ENCODE measurements at places on chromosomes 5 and 9.

DNA sequence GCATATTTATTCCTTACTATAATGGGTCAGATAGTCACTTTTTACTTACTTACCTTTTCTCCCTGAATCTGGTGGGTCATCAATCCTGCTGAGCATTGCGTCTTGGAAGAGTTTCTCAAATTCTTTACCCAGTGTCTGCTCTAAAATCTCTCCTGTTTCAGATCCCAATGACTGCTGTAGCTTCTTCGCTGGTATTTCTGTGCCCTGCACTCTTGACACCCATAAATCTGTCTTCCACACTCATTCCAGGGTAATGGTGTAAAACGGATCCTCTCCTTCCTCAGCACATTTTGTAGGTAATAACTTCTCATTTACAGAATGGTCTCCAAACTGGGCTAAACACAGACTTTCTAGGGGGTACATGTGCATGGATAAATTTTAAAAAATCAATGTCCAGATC lies 407.4 kb downstream of the DMAC1 start:
- no peak for DNase-seq

- DNase-seq = no peak
These were observed 189.7 kb downstream of the PALM2AKAP2 start for GRCh38 chr9:109969573-109970237.

- DNase-seq = no peak
These were observed 4.3 kb downstream of the CNOT8 start for GRCh38 chr5:154862766-154863165.

DNA sequence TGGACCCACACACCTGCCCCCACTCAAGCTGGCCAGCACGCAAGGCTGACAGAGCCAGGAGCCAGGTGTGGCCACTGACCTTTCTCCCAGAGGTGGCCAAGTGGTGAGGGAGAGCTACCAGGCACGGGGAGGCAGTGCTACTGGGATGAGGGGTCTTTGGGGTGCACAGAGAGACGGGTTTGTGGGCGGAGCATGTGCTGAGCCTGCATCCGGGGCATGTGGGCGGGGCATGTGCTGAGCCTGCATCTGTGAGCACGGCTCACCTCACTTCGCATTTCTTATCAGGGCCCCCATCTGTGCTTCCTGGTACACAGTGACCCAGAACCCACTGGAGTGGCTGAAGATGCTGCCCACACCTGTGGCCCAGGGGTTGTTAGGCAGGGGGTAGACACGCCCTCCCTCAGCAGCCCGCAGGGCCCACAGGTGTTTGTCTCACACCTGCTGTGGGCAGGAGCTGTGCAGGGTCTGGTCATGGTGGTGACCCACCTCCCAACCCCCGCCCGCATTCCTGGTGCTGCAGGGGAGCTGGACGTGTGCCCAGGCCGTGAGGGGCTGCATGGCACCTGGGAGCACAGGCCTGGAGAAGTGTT lies 21.5 kb downstream of the CCDC187 start:
- DNase-seq = no peak

- no peak for DNase-seq
These were observed 6.1 kb upstream of the CSF2 start for GRCh38 chr5:132067451-132067850.

DNA sequence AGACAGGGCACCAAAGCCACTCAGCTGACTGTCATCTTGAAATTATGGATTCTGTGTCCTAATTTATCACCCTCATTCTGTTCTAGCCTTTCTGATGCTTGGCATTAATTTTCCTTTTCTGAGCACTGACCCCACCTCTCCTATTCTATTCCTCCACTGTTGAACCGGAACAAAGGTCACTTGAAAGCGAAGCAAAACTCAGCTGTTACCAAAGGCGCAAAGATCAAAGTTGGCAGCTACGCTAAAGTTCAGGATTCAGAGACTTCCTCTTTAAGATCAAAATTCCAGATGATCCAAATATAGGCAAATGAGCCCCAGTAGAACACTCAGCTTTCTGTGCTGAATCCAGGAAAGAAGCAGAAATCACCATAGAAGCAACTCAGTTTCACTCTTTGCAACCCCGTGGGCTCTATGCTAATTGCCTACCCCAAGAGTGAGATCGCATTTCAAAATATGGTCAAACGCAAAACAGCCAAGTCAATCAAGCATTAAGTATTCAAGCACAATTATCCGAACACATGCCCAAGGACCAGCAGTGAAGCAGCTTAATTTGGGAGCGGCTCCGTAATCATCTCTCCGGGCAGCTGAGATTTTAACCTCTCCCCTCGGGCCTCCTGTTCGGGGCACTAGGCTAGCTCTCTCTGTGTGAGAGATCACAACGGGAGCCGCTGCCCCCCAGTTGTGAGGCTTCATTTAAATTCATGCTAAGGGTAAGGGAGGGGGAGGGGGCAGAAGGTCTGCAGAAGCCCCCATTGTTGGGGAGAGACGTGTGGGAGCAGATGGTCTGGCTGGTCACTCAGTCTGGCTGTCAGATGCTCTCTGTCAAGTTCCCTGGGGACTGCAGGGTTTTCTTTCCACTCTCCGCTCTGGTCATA lies 288.6 kb downstream of the ELAVL2 start:
- DNase-seq = no peak

DNA sequence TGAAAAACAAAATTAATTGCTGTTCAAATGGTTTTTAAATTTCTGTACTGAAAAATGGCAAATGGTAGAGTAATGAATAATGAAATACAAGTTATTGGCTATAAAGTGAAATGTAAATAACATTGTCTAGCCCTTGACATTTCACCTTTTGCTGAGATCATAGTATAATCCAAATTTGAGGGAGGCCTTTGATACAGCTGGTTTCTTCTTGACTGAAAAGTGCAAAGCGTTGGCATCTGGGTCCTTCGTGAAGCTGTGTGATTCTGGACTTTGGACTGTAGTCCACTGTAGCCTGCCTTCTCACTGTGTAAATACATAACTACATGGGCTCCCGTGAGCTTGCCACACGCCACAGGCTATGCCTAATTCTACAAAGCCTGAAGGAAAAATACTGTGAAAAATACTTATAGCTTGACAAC lies 52.3 kb downstream of the ARHGEF28 start:
- no peak for DNase-seq

DNA sequence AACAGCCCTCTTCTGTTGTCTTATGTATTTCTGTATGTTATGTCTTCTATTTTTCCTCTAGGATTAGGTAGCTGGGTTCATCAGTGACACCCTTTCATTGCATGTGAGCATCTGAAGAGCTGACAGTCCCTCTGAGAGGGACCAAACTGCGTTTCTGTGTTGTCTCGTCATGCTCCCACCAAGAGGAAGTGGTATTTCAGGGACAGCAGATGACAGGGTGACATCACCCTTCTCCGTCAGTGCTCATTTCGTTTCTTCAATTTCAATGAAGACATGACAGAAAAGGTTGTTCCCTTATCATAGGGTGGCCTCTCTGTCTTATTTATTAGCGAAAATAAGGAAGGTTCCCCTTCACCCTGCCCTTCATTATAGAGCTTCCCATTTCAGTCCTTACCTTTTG lies 225.9 kb upstream of the NR4A3 start:
- DNase-seq = peak; percentile 45

DNA sequence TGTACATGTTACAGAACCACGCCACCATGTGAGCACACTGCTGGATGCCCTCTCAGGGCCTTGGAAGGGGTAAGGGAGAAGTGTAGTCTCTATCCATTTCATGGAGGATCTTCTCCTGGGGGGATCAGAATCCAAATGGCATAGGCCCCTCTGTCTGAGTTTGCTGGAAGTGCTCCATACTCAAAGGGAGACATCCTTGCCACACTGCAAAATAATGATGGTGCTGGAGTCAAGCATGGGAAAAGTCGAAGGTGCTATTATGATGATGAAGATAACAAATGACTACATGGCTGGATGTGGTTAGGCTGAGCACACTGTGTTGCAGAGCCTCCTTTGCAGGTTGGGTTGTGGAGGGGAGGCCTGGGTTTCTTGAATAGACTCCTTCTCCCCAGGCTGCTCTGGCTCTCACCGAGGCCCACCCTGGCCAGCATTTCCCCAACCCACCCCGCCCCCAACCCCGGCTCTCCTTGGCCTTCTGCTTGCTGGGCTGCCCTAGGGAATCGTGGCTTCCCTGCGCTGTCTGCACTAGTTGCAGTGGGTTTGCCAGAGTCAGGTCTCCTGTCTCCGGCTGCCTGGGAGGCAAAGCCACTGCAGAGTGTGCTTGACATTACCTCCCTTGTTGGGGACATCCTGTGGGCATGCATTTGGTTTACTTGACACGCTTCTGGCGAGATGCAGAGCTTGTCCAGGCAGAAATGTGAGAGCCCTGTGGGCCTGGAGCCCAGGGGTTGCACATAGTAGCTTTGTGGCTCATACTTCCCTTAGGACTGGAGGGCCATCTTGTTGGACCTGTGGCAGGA lies 3.0 kb downstream of the MVB12B start:
- no peak for DNase-seq

DNA sequence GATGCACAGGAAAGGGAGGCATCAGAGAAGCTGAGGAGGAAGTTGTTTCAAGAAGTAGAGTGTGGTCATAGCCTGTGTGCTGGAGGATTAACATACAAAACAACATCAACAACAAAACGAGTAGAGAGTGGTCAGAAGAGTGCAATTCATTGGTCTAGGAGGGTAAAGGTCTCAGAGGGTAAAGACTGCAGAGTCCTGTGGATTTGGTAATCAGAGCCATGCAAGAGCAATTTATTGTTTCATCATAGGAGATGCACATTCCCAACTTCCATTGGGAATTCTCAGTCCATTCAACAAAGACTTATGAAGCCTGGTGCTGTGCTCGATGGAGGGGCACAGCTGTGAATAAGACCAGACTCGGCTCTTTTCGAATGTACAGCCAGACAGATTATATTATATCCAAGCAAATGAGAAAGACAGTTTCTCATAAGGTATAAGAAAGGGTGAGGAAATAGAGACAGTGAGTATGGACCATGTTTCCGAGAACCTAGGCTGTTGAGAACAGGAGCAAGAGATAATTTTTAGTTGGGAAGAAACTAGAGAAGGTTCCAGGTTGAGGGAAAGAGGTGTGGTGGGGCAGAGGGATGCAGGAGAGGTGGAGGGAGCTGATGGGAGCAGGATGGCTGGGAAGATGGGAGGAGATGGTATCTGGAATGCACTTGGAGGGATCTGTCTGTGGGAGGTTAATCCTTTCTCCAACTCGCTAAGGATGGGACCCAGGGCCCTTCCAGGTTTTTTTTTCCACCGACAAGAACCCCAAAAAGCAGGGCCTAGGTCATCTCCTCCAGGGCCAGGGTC lies 7.9 kb upstream of the MYORG start:
- DNase-seq = no peak

- DNase-seq = peak; percentile 41
These were observed 6.9 kb downstream of the FGD3 start for GRCh38 chr9:92954049-92954861.

DNA sequence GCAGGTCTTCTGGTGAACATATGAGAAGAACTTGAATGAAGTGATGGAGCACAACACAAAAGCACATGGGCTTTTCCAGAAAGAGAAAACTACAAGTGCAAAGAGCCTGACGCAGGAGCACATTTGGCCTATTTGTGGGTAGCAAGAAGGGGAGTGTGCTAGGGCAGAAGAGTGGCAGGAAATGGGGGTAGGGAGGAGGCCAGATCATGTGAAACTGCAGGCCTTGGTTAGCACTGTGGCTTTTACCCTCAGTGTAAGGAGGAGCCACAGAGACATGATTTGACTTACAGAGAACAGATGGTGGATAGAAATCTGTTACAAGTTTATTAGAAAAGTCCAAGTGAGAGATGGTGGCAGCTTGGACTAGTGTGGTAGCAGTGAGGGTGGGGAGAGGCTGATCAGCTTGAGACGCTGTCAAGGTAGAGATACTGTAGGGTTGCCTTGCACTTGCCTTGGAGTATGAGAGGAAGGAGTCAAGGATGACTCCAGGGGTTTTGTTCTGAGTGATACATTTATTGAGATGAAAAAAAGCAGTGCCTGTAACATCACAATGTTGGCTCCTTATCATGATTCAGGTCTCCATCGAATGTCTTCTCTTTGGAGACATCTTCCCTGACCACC lies 126.7 kb downstream of the PPP2R2B start:
- DNase-seq = peak; percentile 15

- DNase-seq = no peak
These were observed 25.8 kb downstream of the FBXW2 start for GRCh38 chr9:120767451-120767850.

- DNase-seq = no peak
These were observed 309.1 kb downstream of the DMAC1 start for GRCh38 chr9:7490317-7491108.

DNA sequence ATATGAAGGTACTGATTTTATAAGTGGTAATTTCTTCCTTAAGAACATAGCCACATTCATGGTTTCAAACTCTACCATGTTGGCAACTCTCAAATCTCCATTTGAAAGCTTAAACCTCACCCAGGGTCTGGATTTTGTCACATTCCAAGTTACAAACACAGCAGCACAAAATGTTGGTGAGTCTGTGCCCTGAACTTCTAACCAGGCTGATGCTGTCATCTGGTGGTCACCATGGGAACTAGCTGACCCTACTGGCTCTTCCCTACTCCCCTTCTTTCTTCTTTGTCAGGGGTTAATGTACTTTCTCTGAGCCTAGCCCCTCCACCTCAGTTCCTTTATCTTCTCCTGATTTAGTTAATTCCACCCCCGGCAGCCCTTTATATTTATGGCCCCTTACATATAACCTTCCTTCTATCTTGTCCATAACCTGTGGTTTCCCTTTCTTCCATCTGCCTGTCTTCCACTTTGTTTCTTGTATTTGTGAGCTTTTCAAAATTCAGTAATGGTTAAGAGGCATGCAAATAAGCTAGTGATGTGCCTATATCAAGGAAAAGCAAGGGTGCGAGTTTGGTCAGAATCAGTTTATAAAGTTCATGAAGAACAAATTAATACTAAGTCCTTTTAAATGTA lies 35.9 kb downstream of the TGFBR1 start:
- DNase-seq = no peak

- DNase-seq = no peak
These were observed 5.3 kb downstream of the SLC4A9 start for GRCh38 chr5:140365282-140365681.

- DNase-seq = no peak
These were observed 130.2 kb upstream of the IRX4 start for GRCh38 chr5:2012885-2013284.

- no peak for DNase-seq
These were observed 250.1 kb downstream of the GADD45G start for GRCh38 chr9:89854715-89855475.

GRCh38 chr9:105959531-105959930 lies 265.2 kb downstream of the TMEM38B start:
- DNase-seq = no peak
